ENCODE measurements at places on chromosomes 7 and 10. TPM values are rescaled to one million over a fixed set of nuclear protein-coding genes. Genes with fewer than 3 reads are reported as not detected.

CCSER2 gene
- total RNA-seq: 44.1 TPM

FLNC gene
- 7.8 TPM for total RNA-seq

GIMAP4 gene
- total RNA-seq: not detected

DNA sequence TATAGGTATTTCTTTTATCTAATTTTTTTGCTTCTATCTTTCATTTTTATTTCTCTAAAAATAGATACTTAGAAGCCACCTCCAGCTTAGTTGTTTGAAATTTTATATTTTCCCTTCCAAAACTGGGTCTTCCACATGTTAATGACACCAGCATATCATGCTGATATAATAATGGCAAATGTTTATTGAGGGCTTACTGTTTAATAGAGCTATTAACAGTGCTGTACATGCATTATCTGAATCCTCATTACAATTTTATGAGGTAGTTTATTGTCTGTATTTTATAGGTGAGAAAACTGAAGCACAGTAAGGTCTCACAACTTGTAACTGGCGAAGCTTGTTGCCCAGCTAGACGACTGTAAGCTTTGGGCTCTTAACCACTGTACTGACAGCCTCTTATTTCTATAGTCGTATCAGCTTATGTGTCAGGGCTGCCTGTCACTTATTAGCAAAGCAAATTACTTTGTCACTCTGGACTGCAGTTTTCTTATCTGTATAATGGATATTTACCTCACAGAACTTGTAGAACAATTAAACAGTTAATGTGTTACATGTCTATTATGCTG lies 51.2 kb downstream of the ANKIB1 start:
- no peak for DNase-seq

- DNase-seq: no peak
Observed at GRCh38 chr10:104337521-104337984, 712 bp downstream of the ITPRIP start.

GRCh38 chr7:134367956-134368749 lies 51.4 kb upstream of the SLC35B4 start:
- DNase-seq: no peak

GRCh38 chr10:101828766-101829551 lies 10.7 kb upstream of the OGA start:
- no peak for DNase-seq

DNA sequence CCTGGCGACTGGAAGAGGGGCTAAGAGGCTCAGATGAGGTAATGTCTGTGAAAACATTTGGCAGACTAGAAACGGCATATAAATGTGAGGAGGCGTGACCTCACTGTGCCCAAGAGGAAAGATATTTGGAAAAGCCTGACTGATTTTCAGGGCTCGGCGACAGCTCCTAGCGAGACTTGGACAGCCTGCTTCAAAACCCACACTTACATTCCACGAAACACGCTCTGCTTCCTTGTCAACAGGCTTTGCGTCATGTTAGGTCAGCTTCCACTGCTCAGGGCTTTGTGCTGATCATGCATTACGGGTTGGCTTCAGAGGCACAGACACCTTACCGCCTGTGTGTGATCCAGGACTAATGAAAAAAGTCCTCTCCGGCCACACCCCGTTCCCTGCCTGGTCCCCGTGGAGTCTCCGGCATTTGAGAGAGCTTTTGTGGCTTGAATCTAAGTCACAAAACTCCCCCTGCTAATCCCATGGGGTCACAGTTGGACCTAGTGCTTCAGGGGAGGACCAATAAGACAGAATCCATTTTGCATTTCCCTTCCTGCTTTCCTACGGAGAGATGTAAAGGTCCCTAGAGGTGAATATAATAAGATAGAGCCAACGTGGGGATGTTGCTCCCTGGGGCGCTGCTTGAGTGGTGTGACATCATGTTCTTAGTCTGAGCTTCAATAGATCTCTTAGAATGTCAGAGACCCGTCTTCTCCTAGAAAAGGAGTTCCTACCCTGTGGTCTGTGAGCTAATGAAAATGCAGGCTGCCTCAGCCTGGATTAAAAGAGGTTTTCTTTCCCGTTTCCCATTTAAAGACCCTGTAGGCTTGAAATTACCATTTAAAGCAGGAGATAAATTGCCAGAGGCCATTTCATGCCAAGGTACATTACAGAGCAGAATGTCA lies 25.5 kb downstream of the FGFBP3 start:
- DNase-seq: peak; percentile 40

- no peak for DNase-seq
Observed at GRCh38 chr7:8051998-8052397, 83.4 kb downstream of the GLCCI1 start.

- DNase-seq: no peak
Observed at GRCh38 chr10:132675031-132675740, 110.8 kb downstream of the NKX6-2 start.

DNA sequence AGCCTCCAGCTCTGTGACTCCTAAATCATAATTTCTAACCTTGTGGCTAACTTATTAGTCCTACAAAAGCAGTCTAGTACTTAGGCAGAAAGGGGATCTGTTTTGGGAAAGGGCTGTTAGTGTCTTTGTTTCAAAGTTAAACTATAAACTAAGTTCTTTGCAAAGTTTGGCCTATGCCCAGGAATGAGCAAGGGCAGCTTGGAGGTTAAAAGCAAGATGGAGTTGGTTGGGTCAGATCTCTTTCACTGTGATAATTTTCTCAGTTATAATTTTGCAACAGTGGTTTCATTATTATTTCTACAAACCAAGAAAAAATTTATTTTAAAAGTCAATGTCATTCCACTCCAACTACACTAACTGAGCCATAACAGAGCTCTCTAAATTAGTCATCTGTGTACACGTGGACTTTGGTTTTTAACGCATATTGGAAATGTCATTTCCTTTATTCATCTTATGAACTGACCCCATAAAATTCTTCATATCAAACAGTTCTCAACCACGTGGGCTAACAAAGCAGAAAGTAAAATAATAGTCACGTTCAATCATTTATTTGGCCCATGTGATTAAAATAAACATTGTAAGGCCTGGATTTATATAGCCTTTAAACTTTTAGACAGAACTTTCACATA lies 143.2 kb upstream of the C7orf33 start:
- DNase-seq: no peak

GRCh38 chr7:43248961-43249822 lies 136.7 kb downstream of the HECW1 start:
- no peak for DNase-seq
